ENCODE measurements at places on chromosomes 3 and 15. TPM values are rescaled to one million over a fixed set of nuclear protein-coding genes. Genes with fewer than 3 reads are reported as not detected.

GRCh38 chr3:14797731-14798130 lies 21.0 kb upstream of the FGD5 start:
- DNase-seq: no peak

GRCh38 chr15:46296797-46297196 lies 662.0 kb downstream of the SQOR start:
- no peak for DNase-seq

DNA sequence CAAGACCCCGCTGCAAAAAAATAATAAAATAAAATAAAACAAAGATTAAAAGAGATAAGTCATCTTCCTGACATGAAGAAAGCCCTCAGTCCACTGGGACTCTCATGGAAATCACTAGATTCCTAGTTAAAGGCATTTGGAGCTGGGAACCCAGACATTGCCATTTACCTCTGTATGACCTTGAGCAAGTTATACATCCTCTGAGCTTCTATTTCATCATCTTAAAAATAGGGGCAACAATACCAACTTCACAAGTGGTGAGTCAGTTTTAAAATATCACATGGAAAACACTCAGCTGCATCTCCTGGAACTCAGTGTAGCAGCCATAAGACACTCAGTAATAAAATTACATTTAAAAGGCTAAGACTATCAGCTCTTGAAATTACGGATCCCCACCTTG lies 334.8 kb downstream of the ERC2 start:
- DNase-seq: no peak

DNA sequence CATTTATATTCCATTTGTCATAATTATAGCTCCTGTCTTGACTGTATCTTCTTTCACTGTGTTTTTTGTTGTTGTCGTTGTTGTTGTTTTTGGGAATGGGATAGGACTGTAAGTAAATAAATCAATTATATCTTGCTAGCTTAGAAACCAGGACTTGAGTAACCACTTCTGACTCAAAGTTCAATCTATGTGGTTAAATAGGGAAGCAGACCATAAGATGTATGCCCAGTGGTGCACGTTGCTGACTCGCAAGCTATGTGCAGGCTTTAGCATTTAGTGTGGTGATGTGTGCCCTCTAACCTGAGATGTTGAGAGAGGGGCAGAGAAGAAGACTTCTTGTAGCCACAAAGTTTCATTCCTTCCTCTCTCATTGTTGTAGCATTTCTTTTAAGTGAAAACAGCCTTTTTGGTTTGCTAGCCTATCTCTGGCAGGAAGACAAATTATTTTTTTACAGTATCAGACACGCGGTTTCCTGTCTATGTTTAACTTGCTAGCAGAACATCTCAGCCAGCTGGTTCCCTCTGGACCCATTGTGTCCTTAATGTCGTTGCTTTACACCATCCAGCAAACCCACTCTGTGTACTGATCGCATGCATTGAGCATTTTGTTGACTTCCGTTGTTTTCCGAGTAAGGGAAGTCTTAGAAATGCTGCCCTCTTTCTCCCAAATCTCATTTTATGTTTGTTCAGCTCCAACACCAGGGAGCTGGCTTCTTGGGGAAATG lies 52.1 kb downstream of the TGFBR2 start:
- no peak for DNase-seq

DNA sequence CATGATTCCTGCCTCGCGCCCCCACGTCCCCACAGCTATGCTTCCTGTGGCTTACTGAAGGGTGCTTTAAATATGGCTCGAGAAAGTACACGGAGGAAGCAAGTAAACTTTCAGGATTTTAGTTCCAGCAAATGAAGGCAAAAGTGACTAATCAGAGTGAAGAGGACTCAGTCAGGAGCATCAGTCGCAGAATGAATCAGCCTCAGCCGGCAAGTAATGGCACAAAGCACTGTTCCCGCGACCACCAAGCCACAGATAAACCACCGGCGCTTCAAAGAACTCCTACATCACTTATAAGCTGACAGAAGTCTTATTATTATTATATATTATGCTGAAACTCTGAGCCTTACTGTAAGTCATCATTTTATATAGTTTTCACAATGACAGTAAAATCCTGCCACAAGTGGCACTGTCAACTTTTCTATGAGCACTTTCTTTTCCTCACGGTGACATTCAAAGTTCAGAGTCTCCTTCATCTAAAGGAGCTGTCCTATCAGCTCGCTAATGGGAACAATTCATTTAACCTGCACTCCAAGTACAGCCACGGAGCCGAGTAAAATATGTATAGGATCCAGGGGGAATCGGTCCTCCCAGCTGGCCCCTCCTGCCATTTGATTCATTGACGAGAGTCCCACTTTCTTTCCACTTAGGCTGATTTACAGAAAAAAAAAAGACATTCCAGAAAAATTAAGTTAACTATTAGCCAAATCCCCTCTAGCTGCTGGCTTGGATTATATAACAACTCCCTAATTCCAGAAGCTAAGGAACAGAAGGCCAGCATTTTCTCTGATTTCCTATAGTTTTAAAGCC lies 217.0 kb upstream of the ICE2 start:
- DNase-seq: no peak

GRCh38 chr15:81819924-81820635 lies 225.7 kb downstream of the MEX3B start:
- DNase-seq: no peak

SCG5 gene
- 23.9 TPM for polyA plus RNA-seq

TXNRD3 gene
- 17.9 TPM for polyA plus RNA-seq

DNA sequence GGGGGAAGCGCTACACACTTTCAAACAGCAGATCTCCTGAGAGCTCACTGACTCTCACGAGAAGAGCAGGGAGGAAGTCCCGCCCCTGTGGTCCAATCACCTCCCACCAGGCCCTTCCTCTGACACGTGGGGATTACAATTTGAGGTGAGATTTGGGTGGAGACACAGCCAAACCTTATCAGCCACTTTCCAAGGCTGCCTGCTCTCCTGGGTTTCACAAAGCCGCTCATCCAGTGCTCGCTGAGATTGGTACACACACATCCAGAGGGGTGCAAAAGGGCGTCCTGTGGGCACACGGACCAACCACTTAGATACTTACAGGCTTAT lies 23.1 kb downstream of the XXYLT1 start:
- DNase-seq: no peak

DNA sequence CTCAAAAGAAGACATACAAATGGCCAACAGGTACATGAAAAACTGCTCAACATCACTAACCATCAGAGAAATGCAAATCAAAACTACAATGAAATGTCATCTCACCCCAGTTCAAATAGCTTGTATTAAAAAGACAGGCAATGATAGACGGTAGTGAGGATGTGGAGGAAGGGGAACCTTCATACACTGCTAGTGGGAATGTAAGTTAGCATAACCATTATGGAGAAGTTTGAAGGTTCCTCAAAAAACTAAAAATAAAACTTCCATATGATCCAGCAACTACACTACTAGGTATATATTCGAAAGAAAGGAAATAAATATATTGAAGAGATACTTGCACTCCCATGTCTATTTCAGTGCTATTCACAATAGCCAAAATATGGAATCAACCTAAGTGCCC lies 62.8 kb upstream of the PPARG start:
- no peak for DNase-seq

DNA sequence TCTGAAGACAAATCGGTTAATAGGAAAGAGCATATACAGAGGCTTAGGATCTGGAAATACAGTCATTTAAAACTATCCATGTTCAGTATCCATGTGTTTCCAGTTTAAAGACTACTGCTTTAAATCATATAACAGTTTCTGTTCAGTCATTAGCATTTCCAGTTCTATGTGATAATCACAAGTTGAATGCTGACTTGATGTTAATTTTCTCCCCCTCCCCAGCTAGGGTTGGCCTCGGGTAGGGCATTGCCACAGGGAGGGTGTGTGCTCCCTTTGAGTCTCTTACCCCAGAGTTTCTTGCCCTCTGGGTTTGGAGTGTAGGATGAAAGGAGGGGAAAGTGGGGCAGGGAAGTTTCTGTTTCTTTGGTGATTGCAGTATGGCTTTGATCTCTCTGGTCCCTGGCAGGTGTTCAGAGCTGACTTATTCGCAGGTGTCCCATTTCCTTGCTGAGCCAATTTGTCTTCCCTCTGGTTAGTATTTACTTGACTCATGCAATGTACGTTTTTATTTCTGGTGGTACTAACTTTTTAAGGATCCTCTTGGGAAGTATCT lies 86.3 kb downstream of the SH3GL3 start:
- DNase-seq: no peak

CCDC32 gene
- polyA plus RNA-seq: 25.9 TPM

GRCh38 chr15:78399091-78399490 lies 38.9 kb upstream of the IREB2 start:
- no peak for DNase-seq

CLEC3B gene
- 44.0 TPM for polyA plus RNA-seq

Measured in left renal cortex interstitium (tissue), 4 donors.